Upper lobe of left lung (tissue), 6 donors: ENCODE measurements at places on chromosomes 13 and 19. TPM values are rescaled to one million over a fixed set of nuclear protein-coding genes. Genes with fewer than 3 reads are reported as not detected.

RFC3 gene
- total RNA-seq: 18.9 TPM

CYP4F8 gene
- total RNA-seq: not detected

TRAPPC5 gene
- 54.7 TPM for total RNA-seq

LGALS14 gene
- total RNA-seq: not detected

FCER2 gene
- not detected for total RNA-seq

PSPC1 gene
- total RNA-seq: 86.2 TPM

KLK15 gene
- not detected for total RNA-seq

GNG7 gene
- 7.7 TPM for total RNA-seq

FGF21 gene
- not detected for total RNA-seq

GPC6 gene
- total RNA-seq: 4.3 TPM

DNA sequence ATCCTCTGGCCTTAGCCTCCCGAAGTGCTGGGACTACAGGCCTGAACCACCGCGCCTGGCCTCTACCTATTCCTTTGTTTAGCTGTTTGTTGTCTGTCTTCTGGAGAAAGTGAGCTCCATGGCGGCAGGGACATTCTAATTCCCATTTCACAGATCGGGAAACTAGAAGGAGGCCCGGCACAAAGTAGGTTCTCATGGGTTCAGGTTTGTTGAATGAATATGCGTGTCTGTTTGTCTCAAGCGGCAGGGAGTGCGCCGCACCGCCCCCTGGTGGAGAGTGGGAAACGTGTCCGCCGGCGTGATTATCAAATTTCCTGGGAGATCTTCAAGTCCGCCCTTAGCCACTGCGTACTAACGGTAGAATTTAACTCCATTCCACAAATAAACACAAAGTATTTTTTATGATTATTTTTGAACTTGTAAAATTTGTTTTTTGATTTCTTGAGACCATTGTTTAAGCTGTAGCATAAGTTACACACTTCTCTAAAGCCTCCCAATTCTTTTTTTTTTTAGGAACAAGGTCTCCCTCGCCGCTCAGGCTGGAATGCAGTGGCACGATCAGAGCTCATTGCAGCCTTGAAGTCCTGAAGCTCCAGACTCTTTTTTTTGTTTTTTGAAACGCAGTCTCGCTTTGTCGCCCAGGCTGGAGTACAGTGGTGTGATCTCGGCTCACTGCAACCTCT is 8.9 kb upstream of the CCDC9 start:
- peak; percentile 94 for DNase-seq

GRCh38 chr13:98222081-98222554 is 45.0 kb upstream of the RNF113B start:
- no peak for DNase-seq

DNA sequence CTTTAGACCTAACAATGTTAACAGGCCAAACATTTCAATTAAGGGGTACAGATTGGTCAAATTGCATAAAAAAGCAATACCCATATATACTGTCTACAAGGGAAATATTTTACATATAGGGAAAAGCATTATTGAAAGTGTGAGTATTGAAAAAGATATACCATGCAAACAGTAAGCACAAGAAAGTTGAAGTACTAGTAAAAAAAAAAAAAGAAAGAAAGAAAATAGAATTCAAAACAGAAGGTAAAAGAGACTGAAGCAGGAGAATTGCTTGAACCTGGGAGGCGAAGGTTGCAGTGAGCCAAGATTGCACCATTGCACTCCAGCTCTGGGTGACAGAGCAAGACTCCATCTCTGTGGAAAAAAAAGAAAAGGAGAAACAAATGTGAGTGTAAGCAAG is 5.3 kb upstream of the TEX101 start:
- DNase-seq: no peak

- no peak for DNase-seq
Observed at GRCh38 chr19:45464852-45465441, 2.8 kb upstream of the FOSB start.

- DNase-seq: no peak
Observed at GRCh38 chr13:80841414-80841813, 500.5 kb upstream of the SPRY2 start.

DNA sequence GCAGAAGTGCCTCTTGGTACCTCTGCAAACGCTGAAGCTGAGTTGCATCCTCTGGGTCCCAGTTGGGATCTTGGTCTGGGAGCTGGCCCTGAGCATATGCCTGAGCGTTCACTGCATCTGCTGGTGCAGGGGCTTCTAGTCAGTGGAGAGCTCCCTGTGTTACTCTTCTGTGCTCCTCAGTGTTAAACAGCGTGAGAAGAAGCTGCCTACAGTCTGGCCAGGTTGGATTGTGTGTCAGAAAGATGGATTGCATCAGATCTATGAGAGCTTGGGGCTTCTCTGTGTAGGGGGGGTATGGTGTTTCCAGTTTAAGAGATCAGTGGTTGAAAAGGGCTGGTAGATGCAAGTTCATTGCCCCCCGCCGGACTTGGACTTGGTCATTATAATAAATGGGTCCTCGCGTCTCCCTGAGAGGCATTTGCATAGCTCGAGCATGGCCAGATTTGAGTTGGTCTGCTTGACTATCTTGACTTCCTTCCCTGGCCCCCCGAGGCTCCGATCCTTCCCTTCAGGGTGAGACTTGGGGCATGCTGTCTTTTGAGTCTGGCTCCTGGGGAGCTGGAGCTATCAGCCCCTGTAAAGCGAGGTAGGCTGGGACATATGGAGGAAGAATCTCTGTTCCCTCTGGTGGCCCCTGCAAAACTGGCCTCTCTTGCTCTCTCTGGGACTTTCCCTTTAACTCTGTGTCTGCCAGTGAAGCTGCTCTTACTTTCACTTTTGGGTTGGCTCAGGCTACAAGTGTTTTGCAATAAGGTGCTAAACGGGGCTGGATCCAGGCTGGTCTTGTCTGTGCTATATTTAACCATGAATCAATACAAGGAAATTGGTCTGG is 52.9 kb downstream of the OR10H4 start:
- DNase-seq: no peak

DNA sequence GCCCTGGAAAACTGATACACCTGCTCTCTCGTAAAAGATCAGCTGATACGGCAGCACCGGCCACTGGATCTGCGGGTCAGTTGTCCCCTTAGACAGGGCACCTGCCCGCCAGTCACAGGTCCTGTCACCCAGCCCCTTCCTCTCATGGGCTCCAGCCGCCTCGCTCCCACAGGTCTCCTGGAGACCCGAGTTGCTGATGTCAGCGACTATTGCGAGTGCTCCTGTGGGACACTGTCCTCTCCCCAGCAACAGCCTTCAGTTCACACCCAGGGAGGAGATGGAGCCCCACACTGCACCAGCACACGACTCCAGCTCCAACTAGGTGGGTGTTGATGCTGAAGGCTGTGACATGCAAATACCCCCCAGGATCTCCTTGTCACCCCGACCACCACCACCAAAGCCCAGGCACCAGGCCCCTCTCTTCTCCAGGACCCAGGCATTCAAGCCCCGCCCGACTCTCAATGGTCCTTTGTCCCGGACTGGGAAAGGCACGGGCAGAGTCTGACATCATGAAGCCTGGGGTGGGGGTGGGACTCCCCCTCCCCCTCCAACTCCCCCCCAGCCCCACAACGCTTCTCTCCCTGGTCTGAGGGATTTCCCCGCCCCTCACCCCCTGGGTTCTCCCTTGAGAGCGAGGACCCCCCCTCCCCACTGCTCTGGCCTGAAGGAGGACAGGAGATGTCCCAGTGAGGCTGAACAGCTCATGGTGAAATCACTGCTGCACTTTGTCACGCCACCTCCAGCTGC is 1.4 kb upstream of the MAG start:
- DNase-seq: no peak

GRCh38 chr19:57465680-57466381 is 8.9 kb upstream of the VN1R1 start:
- DNase-seq: no peak

- DNase-seq: no peak
Observed at GRCh38 chr13:93298713-93299112, 72.1 kb downstream of the GPC6 start.

DNA sequence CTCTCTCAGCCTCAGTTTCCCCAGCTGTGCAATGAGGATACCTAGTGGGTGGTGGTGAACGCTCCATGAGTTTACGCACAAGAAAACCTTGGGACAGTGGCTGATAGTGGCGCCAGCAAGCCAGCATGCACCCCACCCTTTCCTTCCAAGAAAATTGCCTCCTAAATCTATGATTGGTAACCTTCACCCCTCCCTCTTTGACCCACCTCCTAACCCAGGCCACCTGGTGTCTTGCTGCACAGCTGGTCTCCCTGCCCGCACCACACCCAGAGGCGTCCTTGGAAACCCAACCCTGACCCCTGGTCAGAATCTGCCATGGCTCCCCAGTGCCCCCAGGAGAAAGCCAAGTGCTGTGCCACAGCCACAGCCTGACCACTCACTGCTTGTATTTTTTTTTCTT is 22.8 kb upstream of the BCL3 start:
- DNase-seq: no peak

DNA sequence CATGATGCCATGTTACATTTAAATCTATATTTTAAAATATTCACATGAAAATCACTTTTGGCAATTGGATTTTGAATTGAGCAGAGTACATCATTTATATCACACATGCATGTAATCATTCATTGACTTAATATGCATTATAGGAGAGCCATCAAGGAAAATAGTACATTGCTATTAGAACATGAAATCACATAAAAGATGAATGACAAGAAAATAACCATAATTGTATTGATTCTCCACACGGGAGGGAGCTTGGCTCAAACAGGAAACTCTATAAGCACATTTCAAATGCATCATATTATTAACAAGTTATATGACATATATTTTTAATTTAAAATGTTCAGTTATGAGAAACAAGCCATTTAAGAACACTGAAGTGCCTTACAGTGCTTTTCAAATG is 208.6 kb upstream of the PRR20A start:
- DNase-seq: no peak

DNA sequence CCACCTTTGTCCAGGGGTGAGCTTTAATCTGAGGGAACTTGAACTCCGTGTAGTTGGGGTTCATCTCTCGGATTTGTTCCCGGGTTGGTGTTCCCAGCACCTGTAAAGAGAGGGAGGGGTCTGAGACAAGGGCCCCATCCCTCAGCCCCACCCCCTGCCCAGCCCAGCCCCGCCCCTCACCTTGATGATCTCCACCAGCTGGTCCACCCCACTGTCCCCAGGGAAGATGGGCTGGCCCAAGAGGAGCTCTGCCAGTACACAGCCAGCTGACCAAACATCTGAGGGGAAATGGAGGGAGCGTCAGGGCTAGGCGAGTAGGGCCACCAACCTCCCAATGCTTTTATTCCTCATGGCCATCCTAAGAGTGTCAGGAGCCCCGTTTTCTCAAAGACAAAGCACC is 9.3 kb downstream of the GSK3A start:
- no peak for DNase-seq

GRCh38 chr19:48186541-48186991 is 16.1 kb downstream of the ZSWIM9 start:
- DNase-seq: no peak

- DNase-seq: no peak
Observed at GRCh38 chr13:61370520-61370919, 45.1 kb downstream of the PCDH20 start.

- no peak for DNase-seq
Observed at GRCh38 chr13:110413676-110414040, 106.6 kb downstream of the COL4A2 start.

DNA sequence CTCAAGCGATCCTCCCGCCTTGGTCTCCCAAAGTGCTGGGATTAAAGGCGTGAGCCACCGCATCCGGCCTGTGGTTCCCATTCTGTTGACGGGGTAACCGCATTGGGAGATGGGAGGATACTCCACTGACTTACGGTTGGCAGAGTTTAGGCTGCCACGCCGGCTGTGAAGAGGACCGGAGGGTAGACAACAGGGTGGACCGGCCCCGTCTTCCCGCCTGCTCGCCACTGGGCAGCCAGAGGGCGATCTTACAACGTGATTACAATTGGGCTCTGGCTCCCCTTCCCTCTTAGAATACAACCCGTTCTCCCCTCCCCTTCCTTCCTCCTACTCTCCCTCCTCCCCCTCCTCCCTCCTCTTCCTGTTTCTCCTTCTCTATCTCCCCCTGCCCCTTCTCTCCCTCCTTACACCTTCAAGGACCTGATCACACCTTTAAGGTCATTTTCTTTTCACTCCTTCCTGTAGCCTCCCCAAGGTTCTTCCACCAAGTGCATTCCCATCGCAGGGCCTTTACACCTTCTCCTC is 957 bp upstream of the CCDC194 start:
- DNase-seq: peak; percentile 56

DNA sequence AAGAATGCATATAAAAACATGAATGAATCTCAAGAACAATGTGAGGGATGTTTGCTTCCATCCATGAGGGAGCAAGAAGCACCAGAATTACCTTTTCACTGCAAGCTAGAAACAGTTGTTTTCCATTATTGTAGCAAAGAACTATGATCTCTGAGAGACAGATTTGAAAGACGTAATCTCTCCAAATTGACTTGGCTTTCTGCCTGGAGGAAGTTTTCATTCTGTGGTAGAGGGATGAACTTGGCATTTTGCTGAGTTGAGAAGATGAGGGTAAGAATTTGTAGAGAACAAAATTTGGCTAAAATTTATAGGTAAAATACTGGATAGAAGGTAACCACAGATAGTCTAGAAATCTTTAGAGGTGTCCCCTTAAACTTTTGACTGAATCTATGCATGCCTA is 496.8 kb downstream of the TDRD3 start:
- DNase-seq: no peak

DNA sequence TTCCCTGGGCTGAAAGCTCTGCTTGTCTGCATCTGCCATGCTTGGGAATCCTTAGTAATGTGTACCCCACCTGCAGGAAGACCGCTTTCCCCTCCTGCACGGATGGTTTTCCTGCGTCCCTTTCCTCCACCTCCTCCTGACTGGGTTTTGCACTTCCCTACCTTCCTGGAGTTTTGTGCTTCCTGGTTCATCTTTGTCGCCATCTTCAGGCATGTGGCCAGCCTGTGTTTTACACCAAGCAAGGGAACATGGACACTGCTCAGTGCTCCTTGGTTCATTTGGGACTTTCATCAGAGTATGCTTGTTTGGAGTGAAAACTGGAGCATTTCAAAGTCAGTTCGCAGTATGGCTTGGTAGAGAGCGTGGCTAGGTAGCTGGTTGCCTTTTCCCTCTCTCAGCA is 30.7 kb downstream of the ERICH6B start:
- no peak for DNase-seq

GRCh38 chr19:45781214-45782161 is 802 bp downstream of the DMPK start:
- peak; percentile 48 for DNase-seq

DNA sequence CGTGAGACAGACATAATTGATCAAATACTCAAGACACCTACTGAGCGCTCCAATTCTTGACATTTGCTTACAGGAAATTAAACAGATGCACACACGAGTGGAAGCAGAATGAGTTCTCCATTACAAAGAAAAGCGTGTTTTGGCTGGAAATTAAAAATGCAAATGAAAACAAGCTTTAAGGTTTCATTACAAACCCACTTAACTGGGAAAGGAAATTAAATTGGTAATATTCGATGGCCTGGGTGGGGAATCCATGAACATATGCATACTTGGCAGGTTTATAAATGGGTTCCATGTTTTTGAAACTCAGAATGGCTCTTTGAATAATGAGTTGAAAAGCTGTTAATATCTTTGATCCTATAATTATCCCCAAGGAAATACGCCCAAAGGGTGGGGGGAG is 178.0 kb downstream of the IER2 start:
- DNase-seq: no peak
